ENCODE measurements at places on chromosomes 2 and 18. TPM values are rescaled to one million over a fixed set of nuclear protein-coding genes. Genes with fewer than 3 reads are reported as not detected.

ATP8B1 gene
- total RNA-seq, result 155 TPM

NT5DC4 gene
- not detected for total RNA-seq

CSRNP3 gene
- total RNA-seq, result not detected

DNA sequence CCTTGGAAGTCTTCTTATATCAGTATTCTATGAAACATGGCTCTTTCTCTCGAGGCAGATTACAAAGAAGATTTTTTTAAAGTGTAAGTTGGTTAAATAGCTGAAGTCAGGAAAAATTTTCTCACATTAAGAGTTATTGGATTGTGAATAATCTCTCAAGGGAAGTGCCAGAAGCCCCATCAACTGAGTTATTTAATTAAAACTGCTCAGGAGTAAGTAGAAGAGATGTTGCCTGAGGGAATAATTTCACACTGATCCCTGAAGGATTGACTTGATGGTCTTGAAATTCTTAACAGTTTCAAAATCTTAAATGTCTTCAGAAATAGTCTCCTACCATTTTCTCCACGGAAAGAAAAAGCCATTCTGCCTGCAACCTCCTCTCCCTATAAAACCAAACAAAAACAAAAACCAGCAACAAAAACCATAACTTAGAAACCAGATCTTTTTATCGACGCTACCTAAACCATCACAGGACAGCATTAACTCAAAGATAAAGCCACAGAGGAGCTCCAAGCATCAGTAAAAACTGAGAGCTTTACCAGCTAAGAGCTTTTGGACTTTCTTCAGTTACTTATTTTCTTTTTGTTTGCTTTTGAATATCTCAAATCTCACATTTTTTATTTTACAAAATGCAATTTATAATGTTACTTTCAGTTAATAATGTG, 12.9 kb downstream of the CD226 start:
- H3K4me1 ChIP-seq, result no peaks in the 10 kb centered on the region
- DNase-seq, result no peak
- no peak overlapping the region for H3K4me3 ChIP-seq
- no peaks in the 10 kb centered on the region for H3K36me3 ChIP-seq
- no peaks in the 10 kb centered on the region for H3K27me3 ChIP-seq
- H3K27ac ChIP-seq, result no peak overlapping the region

DNA sequence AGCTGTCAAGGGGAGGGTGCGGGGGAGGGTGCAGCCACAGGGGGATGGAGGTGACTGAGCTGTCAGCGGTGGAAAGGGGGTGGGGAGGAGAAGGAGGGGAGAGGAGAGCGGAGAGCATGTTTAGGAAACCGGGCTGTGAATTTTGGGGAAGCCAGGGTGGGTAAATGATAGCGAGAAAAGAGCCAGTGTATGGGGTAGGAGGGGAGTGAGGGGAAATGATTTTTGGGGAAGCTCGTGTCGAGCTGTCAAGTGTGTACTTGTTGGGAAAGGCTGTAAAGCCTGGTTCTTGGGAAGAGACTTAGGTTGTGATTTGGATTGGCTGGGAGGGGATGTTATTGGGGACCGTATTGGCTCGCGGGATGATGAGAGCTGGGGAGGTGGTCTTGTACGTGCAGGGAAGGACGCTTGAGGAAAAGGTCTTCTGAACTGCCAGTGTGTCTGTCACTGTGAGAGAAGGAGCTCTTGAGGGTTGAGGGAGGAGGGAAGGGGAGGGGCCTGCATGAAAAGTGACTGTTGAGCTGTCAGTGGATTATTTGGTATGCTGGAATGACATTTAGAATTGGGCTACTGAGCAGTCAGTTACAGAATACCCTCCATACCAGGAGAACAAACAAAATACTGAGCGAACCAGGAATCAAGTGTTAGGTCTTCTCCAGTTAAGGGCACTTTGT, 1.0 kb downstream of the UBR3 start:
- H3K27me3 ChIP-seq, result no peaks in the 10 kb centered on the region
- peaks cover 59% of the 10 kb centered on the region for H3K4me1 ChIP-seq
- no peak for DNase-seq
- H3K36me3 ChIP-seq, result no peaks in the 10 kb centered on the region
- peak overlapping the region; percentile 93 for H3K27ac ChIP-seq
